ENCODE measurements at places on chromosomes 12 and 14.

GRCh38 chr14:101738703-101739320 lies 22.7 kb upstream of the PPP2R5C start:
- DNase-seq = no peak

DNA sequence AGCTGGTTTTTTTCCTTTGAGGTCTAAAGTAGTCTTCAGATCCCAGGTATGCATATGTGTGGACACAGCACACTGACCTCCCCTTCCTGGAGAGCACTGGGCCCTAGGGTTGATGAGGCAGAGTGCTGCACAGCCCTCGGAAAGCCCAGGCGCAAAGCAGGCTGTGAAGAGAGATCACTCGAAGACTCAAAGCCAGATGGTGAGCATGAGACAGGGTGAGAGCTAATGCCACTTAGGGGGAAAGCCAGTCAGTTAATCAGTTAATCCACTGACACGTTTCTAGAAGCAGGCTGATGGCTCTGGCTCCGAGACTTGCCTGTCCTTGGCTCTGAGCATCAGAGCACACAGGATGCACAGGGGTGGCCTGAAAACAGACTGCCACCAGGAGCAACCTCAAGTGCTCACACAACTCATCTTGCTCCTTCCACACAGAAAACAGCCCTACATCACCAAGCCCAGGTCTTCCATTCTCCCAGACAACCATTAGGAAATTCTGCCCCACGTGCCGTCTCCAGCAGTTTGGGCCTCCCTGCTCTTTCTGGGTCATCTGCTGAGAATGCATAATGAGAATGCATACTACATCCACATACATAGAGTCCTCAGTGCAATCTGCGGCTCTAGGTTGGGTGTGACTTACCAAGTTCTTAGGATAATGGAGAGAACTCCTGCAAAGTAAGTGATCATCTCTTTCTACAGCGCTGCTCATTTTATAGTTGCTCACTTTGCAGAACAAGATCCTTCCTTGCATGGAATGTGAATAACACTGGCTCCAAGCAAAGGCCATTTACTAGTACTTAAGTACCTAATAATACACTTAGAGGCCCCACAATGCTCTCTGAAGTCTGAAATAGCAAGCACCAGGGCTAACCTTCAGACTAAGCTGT lies 12.0 kb downstream of the AQP6 start:
- DNase-seq = no peak

DNA sequence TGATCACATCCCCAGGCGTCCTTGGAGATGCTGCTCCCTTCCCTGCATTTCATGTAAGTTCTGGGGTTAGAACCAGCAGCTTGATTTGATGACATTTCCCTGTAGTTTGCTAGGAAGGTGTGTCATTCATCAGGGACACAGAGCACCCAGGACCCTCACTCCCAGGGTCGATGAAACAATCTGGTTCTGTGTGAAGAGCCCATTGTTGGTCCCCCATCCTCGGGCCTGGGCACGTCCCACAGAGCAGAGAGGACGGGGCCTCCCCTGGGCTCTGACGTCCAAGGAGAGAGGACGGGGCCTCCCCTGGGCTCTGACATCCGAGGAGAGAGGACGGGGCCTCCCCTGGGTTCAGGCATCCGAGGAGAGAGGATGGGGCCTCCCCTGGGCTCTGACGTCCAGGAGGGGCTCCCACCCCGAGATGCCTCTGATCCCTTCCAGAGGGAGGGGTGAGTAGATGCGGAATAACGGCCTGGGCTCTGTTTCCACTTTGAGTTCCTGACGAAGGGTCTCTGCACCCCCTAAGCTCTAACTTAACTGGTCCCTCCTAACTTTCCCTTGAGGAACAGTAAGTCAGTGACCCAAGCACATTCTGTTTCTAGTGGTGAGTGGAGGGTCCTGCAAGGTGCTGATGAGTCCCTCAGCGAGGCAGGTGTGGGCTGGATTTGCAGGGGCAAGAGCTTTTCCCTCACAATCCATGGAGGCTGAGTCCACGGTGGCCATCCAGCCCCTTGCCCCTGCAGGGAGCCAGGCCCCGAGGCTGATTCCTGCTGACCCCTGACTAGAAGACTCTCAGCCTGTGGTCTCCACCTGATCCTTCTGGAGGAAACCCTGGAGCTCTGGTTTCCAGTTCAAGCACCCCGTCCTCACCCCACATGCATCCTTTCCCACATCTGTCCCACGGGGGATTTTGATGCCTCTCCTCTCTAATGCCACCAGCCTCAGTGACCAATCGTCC lies 35.5 kb upstream of the SFSWAP start:
- DNase-seq = peak; percentile 33

DNA sequence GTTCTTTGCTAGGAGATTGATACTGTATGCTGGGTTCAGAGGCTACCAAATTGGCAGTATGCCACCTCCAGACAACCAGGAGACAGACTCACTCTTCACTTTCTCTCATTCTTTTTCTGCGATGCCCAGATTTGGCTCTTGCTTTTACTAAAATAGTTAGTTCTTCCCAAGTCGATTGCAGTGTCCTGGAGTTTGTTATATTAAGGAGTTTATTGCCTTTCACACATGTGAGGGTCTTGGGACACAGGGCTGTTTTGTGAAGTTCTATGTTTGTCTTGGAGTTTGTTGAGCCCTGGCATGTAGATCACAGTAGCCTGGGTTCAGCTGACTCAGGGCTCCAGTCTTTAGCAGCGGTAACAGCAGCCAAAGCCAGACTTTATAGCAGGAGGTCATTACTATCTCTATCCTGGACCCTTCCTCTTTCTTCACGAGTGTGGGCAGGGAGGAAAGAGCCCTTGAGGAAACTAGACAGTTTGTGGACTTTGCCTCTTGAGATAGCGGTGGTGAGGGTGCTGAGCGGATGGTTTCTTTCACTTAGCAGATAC lies 1.6 kb downstream of the MLEC start:
- no peak for DNase-seq

DNA sequence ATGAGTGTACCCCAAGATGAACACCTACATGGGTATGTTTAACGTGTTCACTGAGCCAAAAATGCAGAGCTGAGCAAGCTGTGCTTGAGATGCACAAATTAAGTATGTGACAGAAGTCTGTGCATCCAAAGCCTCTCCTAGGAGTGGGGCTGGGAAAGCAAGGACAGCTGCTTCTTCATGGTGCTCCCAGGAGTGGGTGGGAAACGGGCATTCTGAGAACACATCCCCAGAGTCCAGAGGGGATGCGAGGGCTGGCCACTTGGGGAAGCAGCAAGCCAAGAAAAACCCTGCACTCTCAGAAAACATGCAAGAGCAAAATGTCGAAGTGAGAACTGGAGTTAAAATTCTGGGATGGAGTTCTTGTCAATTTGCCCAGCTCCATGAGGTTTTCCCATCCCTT lies 414.3 kb downstream of the BCAT1 start:
- DNase-seq = no peak

DNA sequence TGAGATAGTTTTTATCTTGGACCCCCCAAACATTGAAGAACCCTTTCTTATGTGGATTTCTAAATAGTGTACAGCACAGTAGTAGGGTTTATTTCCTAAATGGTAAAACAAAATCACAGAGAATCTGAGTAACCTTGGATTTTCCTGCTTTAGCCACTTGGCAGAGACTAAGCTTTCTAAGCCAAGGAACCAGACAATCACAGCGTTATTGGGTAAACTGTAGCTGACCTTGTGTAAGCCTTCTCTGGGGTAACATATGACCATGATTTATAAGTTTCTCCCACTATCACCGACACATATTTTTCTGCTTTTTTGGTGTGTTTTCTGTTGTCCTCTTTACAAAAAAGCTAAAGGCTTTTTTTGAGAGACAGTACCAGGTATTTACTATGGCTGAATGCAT lies 136.3 kb upstream of the PZP start:
- no peak for DNase-seq

- no peak for DNase-seq
Measured at GRCh38 chr14:61472801-61473376, 151.5 kb downstream of the PRKCH start.

- DNase-seq = no peak
Measured at GRCh38 chr12:80107221-80107620, 7.9 kb downstream of the OTOGL start.

DNA sequence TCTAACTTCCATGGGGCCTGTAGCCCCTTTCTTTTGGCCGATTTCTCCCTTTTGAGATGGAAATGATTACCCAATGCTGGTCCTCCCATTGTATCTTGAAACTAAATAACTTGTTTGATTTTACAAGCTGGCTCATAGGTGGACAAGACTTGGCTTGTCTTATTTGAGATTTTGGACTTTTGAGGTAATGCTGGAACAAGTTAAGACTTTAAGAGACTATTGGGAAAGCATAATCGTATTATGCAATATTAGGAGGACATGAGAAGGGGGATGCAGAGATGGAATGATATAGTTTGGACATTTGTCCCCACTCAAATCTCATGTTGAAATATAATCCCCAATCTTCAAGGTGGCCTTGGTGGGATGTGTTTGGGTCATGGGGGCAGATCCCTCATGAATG lies 49.2 kb upstream of the LYZ start:
- no peak for DNase-seq

GRCh38 chr12:43493261-43493797 lies 58.7 kb downstream of the ADAMTS20 start:
- no peak for DNase-seq

- no peak for DNase-seq
Measured at GRCh38 chr14:100810435-100810834, 15.5 kb upstream of the MEG3 start.

GRCh38 chr14:46279776-46280175 lies 371.8 kb downstream of the RPL10L start:
- DNase-seq = no peak

- DNase-seq = peak; percentile 55
Measured at GRCh38 chr14:105843444-105844046, 317.2 kb downstream of the TMEM121 start.

- DNase-seq = peak; percentile 73
Measured at GRCh38 chr12:25249931-25250738, 594 bp downstream of the KRAS start.

DNA sequence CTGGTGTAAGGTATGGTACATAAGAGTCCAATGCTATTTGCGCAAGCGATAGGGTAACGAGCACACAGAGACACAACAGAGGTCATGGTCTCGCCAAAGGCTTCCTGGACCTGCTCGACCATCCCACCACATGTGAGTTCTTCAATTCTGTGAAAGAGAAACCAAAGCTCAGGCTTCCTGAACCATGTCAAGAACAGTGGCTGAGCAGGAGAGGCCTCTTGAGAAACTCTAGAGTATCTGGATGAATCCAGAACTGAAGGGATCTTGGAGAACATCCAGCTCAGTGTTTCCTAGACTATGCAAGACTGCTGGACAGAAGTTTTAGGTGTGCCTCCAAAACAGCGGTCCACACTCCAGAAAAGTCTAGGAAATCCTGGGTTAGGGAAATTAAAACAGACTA lies 114.5 kb downstream of the TRAFD1 start:
- no peak for DNase-seq

DNA sequence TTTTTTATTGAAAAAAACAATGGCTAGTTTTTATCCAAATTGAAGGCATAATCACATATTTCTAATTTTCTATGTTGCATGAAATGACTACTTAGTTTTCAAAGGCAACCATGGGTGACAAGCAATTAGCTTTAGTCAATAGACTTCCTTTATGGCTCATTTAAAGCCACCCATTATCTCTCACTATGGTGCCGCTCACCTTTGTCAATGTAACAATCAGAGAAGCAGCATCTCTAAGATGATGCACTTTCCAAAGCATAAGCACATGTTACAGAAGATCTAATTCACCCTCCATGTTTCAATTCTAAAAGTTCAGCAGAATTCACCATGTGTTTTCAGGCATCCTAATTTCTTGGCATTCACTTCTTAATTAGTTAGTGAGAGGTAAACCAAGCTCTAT lies 166.6 kb upstream of the RPL10L start:
- DNase-seq = no peak

DNA sequence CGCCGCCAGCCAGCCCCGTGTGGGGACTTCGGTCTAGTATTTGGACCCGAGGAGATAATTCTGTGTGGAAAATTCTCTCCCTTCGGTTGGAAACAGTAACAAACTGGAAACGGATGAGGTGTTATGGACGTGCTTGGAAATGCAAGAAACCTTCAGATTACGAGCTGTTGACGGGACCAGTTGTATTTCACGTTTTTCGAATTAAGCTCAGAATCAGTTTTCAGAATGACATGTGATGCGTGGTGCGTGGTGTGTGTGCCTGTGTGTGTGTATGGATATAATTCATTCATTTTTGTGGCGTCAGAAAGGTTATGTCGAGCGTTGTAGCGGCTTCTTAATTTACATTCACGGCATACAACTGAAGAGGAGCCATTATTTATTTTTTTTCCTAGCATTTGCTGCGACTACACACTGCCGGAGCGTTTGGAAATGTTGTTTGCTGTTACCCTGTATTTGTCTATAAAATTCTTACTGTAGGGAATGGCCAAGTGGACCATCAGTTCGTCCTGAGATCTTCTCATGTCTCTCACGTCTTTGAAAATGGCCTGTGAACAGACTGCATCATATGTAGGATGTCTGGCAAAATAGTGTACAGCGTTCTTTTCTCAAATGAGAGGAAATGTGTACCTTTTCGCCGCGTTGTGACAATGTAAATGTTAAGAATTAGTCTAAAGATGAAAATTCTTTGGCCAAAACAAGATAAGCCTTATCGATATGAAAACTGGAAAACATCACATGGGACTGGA lies 1.3 kb downstream of the TRAF3 start:
- DNase-seq = no peak

DNA sequence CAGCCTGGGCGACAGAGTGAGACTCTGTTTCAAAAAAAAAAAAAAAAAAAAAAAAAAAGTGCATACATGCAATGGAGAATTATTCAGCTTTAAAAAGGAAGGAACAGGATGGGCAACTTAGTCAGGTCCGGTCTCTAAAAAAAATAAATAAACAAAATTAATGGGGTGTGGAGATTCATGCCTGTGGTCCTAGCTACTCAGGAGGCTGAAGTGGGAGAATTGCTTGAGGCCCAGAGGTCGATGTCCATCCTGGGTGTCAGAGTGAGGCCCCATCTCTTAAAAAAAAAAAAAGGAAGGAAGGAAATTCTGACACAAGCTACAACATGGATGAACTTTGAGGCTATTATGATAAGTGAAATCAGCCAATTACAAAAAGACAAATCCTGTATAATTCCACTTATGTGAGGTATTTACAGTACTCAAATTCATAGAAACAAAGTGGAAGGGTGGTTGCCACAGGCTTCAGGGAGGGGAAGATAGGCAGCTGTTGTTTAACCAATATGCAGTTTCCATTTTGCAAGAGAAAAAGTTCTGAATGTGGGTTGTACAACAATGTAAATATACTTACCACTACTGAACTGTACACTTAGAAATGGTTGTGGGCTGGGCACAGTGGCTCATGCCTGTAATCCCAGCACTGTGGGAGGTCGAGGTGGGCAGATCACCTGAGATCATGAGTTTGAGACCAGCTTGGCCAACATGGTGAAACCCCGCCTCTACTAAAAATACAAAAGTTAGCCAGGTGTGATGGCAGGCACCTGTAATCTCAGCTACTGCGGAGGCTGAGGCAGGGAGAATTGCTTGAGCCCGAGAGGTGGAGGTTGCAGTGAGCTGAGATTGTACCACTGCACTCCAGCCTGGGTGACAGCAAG lies 12.3 kb upstream of the APOF start:
- peak; percentile 21 for DNase-seq

DNA sequence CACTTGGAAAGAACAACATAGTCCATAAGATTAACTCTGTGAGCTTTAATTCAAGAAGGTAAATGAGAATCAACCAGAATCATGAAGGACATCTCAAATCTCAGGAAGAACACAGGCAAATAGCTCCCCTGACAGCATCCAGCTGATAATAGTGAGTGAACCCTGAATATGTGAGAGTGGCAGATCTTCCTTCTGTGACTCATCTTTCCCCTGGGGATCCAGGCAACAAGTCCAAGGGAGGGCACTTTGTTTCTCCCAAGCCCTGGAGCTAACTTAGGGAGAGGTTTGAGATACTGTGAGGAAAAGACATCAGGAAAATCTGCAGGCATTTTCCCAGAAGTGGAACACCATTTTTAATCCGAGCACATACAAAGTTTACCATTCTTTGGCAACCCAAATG lies 763.9 kb upstream of the MGAT4C start:
- no peak for DNase-seq
